Natural killer cell treated with Interleukin-12 subunit alpha and Interleukin-12 subunit beta and Interleukin-15 and Interleukin-18, amount 100 ng/mL, for 72 hours (primary cell): ENCODE measurements at places on chromosomes 5 and 9. TPM values are rescaled to one million over a fixed set of nuclear protein-coding genes. Genes with fewer than 3 reads are reported as not detected.

GRCh38 chr5:96565582-96566265 is 96.5 kb upstream of the CAST start:
- no peak for DNase-seq

Gene FCN2
- total RNA-seq = not detected

Gene AGGF1
- total RNA-seq = 23.7 TPM

- no peak for DNase-seq
Observed at GRCh38 chr5:12003680-12004079, 99.4 kb upstream of the CTNND2 start.

Gene COMMD10
- total RNA-seq = 26.9 TPM

Gene TPPP
- total RNA-seq = 0.05 TPM

Gene AK8
- not detected for total RNA-seq

GRCh38 chr9:131121346-131121745 is 4.0 kb upstream of the NUP214 start:
- no peak for DNase-seq

DNA sequence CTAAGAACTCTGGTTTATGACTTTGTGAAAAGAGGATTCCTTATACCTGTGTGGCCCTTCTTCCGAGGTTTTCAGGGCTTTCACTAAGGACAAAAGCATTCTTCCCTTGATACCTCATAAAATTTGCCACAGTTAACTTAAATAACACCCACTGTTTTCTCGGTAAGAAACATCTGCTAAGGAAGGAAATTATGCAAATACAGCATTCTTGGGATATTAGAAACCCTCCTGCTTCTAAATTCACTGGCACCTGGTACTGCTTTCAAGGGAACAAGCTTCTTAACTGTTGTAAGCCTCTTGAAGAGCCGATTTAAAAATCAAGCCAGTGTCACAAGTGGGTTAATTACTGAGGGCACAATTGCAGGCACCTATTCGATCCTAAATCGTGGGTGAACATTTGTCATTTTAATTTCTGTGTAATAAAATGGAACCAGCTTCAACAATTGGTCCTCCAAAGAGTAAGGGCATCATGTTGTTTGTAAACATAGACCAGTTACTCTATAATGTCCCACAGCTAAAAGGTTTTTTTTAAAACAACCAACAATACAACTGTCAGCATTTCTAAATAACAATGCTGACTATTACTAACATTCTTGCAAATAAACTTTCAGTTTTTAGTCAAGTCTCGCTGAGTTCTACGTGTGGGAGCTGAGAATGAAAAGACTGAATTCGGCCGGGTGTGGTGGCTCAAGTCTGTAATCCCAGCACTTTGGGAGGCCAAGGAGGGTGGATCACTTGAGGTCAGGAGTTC is 26.6 kb downstream of the AK3 start:
- no peak for DNase-seq

DNA sequence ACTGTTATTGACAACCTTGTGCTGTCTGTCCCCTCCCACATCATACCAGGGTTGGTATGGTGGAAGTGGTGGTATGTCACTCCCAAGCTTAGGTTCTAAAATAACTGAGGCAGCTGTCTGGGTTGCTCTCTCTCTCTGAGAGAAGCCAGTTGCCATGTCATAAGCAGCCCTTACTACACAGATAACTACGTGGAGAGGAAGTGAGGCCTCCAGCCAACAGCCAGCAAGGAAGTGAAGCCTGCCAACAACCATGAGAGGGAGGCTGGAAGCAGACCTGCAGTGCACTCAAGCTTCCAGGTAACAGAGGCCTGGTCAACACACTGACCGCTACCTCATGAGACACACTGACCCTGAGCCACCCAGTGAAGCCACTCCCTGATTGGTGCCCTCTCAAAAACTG is 18.6 kb downstream of the CTNNAL1 start:
- DNase-seq = no peak

- DNase-seq = no peak
Observed at GRCh38 chr5:173549644-173550043, 66.8 kb downstream of the BOD1 start.
